T-cell (primary cell): ENCODE measurements at places on chromosomes 2 and 18.
A peak's percentile ranks its signal among the peaks of the same experiment; 100 is the strongest.

GRCh38 chr2:202115479-202115971 is 42.5 kb downstream of the KIAA2012 start:
- DNase-seq, result no peak

DNA sequence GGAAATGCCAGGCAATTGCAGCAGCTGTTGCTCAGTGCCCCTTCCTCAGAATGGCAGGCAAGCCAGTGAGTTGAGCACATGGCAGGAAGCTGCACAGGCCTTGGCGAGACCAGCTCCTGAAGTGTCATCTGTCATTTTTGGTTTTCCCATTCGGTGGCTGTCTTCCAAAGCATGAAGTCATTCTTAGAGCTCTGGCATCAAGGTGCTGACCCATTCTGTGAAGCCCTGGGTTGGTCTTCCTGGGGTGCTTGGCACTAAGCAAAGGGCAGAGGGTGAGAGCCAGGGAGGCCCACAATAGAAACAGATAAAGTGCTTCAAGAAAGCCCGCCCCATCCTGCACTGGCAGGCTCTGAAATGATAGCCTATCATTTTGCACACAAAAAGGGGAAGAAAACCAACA is 150.5 kb downstream of the VAPA start:
- no peak for DNase-seq

DNA sequence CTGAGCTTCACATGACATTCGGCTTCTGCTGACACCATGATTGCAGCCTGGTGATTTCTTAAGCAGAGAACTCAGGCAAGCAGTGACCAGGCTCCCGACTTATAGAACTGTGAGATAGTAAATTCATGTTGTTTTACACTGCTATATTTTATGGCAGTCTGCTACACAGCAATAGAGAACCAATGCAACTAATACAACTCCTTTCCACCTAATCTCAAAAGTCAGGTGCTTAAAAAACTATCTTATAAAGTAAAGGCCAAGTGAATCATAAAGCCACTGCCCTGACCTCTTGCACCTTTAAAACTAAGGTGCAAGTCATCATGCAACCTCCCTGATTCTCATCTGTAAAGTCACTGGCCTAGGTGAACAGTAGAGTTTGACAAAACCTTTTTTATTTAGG is 95.3 kb upstream of the GLS start:
- no peak for DNase-seq

GRCh38 chr2:137838255-137839092 is 125.8 kb upstream of the HNMT start:
- DNase-seq, result no peak

DNA sequence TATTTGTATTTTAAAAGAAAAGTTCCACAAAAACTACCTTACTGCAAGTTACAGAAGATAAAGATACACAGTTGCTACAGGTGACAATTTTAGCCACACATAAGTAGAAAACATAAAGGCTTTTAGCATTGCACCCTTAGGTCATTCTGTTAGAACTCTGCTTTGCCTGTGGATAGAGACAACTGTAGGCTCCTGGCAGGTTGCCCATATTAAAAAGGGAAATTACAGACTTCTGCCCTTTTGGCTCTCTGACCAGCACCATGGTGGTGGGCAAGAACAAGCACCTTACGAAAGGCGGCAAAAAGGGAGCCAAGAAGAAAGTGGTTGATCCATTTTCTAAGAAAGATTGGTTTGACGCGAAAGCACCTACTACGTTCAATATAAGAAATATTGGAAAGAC is 223.3 kb downstream of the MC4R start:
- DNase-seq, result no peak

GRCh38 chr2:112755444-112755843 is 9.0 kb downstream of the CKAP2L start:
- DNase-seq, result no peak

- no peak for DNase-seq
Observed at GRCh38 chr18:38646296-38646695, 1080.7 kb upstream of the CELF4 start.

DNA sequence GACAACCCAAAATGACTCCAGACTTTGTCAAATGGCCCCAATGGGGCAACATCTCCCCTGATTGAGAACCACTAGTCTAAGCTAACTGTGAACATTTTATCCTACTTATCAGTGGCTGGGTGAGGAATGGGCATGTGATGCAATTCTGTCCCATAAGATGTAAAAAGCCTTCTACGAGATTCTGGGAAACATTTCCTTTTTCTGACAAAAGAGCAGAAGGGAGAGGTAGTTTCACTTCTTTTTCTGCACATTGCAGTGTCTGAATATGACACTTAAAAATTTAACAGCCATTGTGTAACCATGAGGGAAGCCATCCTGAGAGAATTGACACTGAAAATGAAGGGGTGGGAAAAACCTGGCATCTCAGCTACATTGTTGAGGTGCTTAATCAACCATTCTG is 17.3 kb upstream of the MARCHF4 start:
- DNase-seq, result no peak

GRCh38 chr2:43265001-43265400 is 38.6 kb upstream of the ZFP36L2 start:
- no peak for DNase-seq

DNA sequence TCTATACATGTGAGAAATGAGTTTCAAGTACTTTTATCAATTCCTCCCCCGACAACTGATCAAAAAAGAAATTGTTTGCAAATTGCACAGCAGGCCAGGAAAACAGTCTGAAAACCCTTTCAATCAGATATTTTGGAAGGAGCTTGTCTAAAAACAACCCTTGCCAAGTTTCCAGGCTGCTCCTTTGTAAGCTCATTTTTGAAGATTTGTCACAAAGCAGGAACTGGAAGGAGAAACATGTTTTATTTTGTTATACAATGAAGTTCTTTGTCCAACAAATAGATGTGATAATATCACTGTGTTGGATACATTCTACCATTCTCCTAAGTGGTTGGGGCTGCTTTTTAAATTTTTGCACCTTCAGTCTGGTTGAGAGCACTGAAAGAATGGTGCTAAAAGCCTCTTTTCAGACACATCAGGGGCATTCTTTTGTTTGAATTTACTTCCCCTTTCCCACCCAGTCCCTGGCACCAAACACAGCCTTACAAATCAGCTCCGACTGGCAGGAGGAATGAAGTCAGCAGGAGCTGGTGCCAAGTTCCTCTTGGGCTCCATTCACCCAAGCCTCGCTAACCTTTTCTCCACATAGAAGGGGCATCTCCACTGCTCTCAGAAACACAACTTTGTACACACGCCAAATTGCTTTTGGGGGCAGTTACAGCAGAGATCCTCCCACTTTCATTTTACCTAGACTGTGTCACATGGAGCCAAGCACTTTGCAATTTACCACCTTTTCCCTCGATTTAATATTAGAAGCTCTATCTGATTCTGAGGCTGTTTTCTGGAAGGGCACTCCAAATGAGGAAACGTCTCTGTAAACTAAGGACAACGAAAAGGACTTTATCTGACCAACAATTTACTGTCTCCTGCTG is 88.0 kb downstream of the C1D start:
- DNase-seq, result no peak

- DNase-seq, result no peak
Observed at GRCh38 chr2:103880081-103880834, 973.7 kb upstream of the POU3F3 start.

GRCh38 chr2:159880729-159881128 is 82.7 kb upstream of the CD302 start:
- no peak for DNase-seq

DNA sequence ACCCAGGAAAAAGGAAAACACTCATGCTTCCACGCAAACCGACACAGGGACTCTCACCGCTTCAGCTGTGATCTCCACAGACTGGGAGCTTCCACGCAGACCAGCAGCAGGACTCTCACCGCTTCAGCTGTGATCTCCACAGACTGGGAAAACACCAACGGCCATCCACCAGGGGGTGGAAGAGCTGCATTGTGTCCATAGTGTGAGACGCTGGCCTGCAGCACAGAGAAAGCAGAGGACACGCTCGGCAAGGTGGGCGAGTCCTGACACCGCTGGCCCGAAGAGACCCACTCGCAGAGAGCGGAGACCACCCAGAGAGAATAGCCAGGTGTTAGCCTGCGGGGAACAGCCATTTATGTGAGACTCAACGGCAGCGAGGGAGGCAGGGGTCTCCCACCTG is 42.5 kb upstream of the NFATC1 start:
- DNase-seq, result no peak

GRCh38 chr2:98801921-98802321 is 71.0 kb upstream of the MGAT4A start:
- DNase-seq, result no peak

- DNase-seq, result no peak
Observed at GRCh38 chr18:37270038-37270665, 295.4 kb downstream of the CELF4 start.

DNA sequence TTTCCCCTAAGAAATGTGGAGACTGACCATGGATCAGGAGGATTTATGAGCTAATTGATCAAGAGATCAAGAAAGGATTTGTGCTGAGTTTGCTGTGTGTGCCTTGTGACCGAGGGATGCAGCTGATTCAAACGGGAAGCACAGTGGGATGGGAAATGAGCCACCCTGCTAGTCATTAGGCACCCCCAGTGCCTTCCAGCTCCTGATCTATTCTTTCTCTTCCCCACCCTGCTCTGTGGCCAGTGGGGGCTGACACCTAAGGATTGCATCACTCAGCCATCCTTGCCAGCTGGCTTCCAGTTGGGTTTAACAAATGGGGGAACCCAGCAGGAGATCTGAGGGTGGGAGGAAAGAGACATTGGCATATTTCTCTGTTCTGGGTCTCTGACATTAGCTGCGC is 132.2 kb upstream of the CXCR4 start:
- no peak for DNase-seq

DNA sequence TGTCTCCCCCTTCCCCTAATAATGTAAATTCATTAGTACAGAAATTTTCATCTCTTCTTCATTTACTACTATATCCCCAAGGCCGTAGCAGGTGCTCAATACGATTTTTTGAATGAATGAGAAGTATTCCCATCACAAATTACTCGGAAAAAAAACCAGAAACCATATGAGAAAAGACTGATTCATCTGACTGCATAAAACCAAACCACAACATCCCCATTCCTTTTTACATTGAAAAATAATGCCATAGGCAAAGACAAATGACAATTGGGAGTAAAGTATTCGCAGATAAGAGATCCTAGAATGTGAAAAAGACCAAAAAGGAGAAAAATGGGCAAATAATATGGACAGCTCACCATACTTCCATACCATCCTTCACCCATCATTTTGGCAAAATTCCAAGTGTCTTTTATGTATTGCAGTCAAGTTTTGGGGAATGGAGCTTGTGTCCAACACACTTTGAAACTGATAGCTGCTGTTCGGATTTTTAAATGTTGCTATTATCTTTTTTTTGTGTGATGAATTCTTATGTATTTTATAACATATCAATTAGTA is 1.5 kb downstream of the ZC3H8 start:
- no peak for DNase-seq

DNA sequence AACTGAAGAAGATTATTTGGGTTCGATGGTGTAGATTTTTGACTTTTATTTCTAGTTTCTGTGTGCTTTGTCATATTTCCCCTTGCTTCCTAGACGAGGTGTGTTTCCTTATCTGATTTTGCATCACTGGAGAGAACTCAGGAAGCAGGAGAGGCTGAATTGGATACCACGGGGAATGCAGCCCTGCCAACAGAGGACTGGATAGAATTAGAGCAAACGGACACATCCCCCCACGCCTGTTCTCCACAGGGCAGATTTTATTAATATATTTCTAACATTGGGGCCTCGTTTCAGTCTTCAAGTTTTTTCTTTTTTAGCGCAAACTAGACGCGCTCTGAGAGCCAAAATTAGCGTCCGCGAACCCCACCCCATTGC is 678 bp upstream of the VAPA start:
- no peak for DNase-seq

DNA sequence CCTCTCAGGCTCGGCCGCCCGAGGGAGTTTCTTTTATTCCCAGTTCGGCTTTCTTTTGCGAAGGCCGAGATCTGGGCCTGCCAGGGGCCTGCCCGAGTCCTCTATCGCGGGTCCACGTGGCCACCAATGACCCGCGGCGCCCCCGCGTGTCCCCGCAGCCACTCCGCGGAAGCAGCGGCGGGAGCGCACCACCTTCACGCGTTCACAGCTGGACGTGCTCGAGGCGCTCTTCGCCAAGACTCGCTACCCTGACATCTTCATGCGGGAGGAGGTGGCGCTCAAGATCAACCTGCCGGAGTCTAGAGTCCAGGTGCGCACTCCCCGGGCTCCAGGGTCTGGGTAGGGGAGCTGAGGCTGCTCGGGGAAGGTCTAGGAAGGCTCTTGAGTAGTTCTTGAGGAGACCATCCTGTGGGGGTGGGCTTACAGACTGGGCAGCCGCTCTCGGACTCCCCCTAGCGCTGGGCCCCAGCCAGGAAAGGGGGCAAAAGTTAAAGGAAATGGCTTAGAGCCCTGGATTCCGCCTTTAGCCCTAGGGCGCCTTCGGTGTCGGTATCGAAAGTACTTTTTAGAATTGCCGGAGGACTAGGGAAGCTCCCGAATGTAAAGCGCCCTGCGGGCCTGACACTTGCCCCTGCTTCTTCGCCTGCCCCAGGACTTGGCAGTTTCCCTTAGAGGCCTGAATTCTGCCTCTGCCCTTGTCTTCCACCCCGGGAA is 3.4 kb downstream of the OTX1 start:
- DNase-seq, result no peak

GRCh38 chr18:55262021-55262560 is 302.8 kb upstream of the CCDC68 start:
- no peak for DNase-seq

DNA sequence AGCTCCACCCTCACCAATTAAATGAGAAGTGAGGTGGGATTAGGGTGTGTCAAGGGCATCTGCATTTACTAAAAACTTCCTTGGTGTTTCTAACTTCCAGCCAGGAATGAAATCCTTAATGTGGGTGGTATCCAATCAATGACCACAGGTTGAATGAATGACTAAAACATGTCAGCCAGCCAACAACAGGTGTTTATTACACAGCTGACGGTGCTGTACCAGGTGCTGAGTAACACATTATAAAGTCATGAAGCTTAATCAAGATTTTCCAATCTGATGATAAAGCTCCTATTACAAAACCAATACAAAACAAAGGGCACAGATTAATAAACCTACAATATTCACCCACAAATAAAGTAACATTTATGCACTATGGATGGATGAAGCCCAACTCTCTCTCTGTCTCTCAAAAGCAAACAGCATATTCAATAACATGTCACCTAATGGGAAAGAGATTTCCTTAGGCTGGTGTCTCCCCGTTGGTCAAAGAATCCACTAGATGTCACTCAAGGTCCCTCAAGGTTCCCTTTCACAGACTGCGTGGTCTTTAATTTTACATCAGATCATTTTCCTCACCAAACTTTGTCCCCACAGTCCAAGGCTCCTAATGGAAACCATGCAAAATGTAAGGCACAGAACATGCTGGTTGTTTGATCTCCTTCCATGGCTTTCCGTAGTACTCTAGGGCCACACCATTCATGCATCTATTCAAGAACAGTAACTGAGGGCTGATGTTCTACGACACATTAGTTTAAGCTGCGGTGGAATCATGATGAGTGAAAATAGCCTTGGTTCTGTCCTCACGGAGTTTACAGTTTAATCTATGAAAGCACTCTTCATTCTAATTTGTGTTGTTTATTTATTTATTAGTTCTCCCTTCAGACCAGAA is 6.4 kb upstream of the PTPN4 start:
- DNase-seq, result peak; percentile 27

- DNase-seq, result no peak
Observed at GRCh38 chr2:169853041-169853668, 25.9 kb downstream of the UBR3 start.
